ENCODE measurements at places on chromosomes 12 and 14.

DNA sequence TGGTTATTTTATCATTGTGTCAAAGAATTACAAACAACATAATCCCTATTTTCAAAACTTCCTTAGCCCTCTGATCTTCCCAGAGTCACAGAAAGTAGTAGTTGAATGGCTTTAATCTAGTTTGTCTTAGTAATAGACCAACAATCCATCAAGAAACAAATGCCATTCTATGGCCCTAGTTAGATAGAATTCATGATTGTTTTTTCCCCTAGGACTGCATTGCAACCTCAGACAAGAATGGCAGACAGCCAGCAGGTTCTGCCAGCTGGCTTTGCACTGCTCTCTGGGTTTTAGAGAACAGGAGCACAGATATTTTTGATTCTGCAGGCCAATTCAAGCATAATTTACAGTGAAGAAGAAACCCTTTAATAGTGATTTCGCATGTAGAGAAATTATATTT lies 33.8 kb downstream of the SYT1 start:
- peak; percentile 28 for DNase-seq

GRCh38 chr12:115847398-115847797 lies 430.1 kb downstream of the MED13L start:
- no peak for DNase-seq

DNA sequence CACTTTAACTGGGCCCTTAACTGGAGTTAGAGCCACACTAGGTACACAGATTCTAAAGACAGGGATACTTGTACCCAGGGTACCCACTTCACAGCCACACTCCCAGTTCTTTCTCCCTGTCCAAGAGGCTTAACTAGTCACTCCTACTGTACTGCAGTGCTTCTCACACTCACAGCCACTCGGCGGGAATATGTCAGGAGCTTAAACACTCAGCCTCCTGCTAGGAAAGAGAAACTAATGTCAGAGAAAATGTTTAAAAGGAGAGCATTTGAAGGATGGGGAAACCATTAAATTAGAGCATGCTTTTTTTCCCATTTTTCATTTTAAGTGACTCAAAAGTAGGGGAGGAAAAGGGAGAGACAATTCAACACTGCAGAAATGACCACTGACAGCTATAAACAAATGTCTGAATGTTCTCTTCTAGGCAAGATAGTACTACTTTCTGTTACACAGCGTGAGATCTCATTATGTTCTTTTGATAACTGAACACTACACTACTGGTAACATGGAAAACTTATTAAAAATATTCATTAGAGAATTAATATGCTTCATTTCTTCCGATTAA lies 22.9 kb upstream of the MDM1 start:
- no peak for DNase-seq

GRCh38 chr14:100839681-100840111 lies 13.8 kb downstream of the MEG3 start:
- DNase-seq, result peak; percentile 38

GRCh38 chr12:125064492-125064891 lies 743 bp upstream of the AACS start:
- DNase-seq, result no peak

- no peak for DNase-seq
Measured at GRCh38 chr12:92905258-92905810, 23.8 kb downstream of the EEA1 start.

Data from eye (tissue), 1 donor.